ENCODE measurements at places on chromosomes 1 and 21.
A peak's percentile ranks its signal among the peaks of the same experiment; 100 is the strongest.

- DNase-seq = no peak
These were observed 587.3 kb downstream of the PTPRC start for GRCh38 chr1:199226163-199226562.

DNA sequence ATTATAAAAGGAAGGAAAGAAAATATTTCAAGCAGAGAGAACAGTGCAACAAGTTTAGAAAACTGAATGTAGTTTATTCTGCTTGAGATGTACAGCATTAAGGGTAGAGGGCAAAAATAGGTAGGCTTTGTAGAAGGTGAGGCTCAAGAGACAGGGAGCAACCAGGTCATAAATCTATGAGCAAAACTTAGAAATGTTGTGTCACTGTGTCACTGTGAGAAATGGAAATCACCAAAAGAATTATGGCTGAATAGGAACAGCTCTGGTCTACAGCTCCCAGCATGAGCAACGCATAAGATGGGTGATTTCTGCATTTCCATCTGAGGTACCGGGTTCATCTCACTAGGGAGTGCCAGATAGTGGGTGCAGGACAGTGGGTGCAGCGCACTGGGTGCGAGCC is 53.6 kb downstream of the TNFSF4 start:
- DNase-seq = no peak

- DNase-seq = no peak
These were observed 16.4 kb downstream of the FOXJ3 start for GRCh38 chr1:42318601-42319000.

GRCh38 chr21:43298546-43299440 is 128.1 kb downstream of the SIK1 start:
- DNase-seq = no peak

GRCh38 chr1:14662116-14662515 is 63.6 kb downstream of the KAZN start:
- no peak for DNase-seq

DNA sequence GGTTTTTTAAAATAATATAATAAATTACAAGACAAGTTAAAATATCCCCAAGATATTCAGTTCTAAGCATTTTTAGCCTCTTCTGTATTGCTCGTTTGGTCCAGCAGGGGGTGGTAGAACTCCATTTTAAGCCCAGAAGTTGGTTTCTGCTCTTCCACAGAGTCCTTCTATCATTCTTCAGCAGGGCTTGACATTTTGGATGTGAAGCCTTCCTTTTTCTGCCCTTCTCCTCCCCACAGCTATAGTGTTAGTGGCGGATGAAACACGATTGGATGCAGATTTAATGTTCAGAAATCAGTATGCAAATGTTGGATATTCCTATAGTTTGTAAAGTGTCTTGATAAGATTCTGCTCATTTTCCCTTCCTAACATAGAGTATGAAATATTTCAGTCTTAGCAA is 1.4 kb downstream of the NCAM2 start:
- DNase-seq = peak; percentile 55

DNA sequence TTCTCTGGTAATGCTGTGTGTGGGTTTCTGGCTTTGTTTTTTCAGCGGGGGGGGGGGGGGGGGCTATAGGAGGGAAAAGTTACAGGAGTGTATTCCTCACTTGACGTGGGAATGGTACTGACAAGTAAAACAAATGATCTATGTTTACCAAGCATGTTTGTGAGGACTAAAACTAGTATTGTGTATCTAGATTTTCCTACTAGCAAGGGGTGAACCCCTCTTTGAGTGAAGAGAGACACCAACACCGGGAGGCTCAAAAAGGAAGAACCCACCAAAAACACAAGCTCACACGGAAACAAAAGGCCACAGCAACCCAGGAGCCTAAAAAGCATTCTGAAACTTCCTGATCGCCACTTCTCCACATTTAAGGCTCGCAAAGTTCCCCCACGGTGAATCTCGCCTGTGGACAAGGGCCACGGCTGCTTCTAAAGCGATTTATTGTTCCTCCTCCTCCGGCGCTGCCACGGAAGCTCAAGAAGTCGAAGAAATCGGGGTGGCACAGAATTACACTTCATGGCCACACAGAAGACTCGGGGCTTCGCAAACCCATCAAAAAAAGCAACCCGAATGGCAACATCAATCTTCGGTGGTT is 703 bp downstream of the PUM1 start:
- peak; percentile 48 for DNase-seq

GRCh38 chr1:78627321-78627720 is 7.1 kb downstream of the IFI44L start:
- no peak for DNase-seq

- DNase-seq = no peak
These were observed 243.9 kb downstream of the KAZN start for GRCh38 chr1:14842361-14842760.

DNA sequence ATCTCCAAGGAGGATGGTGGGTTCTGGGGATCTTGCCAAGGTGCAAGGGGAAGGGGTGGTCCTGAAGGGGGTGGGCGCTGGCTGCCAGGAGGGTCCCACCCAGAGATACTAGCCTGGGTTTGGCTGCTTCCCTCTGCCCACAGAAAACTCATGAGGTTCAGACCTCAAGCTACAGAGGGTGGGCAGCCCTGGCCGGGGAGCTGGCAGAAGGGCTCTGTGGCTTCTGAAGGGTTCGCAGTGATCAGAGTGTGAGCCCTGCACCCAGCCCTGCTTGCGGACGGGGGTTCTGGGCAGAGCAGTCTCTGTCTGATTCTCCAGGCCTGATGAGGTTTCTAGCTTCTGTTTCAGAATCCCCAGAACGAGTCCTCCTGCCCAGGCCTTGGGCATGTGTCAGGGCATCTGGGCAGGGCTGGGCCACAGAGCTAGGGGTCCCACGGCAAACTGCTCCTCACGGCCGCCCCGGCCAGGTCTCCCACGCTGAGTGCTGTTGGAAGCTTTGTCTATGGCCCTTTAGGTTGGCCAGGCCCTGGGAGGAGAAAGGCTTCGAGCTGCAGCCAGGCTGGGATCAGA is 635 bp upstream of the MMEL1 start:
- DNase-seq = no peak

DNA sequence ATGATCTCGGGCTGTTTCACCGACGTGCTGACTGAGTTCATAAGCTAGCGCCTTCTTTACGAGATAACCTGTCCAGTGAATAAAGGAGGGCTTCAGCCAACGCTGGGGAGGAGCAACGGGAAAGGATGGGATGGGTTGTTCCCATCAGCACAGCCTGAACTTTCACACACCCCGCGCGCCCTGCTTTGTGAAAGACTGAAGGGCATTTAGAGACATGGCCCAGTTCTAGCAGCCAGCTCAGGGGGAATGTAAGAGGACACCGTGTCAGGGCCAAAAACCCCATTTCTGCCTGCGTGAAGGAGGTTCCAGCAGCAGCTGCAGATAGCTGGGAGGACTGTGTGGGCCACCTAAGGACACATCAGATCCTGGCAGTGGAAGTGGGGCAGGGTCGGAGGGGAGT is 255.1 kb upstream of the RAB4A start:
- DNase-seq = no peak

DNA sequence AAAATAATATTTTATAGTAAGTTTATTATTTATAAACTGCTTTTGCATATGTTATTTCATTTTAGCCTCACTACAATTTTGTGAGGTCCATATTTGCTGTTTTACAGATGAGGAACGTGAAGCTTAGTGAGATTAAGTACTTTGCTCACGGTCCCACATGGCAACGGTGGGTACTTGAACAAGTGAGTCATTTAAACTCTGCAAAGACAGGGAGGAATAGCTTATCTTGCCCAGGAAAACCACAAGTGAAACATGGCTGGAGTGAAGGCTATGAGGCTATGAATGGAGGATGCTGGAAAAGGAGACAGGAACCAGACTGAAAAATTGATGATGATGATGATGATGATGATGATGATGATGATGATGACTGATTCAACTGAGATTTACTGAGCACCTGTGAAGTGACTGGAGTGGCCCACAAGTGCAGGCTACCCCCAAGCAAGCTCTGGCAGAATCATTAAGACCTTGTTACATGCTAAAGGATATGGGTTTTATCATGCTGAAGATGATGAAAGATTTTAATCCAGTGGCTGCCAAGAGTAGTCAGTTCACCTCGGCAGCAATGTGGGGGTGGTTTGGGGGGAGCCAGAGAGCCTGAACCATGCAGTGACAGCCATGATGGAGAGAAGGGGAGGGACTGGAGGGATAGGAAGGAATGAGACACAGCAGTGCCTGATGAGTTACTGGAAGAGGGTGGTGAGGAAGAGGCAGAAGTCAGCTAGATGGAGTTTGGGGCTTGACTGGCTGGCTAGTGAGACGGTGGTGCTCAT is 1.4 kb upstream of the ABCA4 start:
- DNase-seq = no peak
